ENCODE measurements at places on chromosomes 16 and 17.
A peak's percentile ranks its signal among the peaks of the same experiment; 100 is the strongest.

DNA sequence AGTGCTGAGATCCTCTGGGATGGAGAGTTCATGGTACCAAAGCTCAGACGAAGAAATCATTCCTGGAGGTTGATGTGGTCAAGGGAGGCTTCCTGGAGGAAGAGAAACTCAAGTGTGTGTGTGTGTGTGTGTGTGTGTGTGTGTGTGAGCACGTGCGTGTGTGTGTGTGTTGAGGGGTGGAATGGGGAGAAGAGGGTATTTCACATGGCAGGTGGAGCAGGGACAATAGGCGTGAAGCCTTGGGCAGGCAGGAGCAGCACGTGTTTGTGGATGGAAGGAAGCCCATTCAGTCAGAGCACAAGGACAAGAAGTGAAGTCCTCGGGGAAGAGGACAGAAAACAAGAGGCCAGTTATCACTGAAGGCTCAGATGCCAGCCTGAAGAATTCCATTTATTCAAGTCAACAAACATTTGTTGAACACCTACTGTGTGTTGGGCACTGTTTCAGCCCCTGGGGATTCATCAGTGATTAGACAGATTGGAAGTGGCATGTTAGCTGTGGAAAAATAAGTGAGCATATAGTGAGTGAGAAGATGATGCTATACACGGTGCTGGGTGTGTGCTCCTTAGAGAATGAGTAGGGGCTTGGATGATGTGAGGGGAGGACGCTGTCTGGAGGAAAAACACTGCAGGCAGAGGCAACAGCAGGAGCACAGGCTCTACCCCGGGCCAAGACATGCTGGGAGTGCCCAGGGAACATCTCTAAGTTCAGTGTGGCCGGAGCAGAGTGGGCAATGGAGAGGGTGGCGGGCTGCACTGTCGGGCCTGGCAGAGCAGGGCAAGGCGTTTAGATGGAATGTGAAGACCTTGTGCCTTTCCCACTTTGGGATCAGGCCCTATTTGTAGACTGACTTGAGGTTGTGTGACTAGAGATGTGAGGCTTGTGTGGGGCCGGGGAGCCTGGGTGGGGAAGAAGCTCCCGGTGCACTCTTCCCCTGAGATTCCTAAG, 267.1 kb downstream of the CBLN1 start:
- DNase-seq = no peak

DNA sequence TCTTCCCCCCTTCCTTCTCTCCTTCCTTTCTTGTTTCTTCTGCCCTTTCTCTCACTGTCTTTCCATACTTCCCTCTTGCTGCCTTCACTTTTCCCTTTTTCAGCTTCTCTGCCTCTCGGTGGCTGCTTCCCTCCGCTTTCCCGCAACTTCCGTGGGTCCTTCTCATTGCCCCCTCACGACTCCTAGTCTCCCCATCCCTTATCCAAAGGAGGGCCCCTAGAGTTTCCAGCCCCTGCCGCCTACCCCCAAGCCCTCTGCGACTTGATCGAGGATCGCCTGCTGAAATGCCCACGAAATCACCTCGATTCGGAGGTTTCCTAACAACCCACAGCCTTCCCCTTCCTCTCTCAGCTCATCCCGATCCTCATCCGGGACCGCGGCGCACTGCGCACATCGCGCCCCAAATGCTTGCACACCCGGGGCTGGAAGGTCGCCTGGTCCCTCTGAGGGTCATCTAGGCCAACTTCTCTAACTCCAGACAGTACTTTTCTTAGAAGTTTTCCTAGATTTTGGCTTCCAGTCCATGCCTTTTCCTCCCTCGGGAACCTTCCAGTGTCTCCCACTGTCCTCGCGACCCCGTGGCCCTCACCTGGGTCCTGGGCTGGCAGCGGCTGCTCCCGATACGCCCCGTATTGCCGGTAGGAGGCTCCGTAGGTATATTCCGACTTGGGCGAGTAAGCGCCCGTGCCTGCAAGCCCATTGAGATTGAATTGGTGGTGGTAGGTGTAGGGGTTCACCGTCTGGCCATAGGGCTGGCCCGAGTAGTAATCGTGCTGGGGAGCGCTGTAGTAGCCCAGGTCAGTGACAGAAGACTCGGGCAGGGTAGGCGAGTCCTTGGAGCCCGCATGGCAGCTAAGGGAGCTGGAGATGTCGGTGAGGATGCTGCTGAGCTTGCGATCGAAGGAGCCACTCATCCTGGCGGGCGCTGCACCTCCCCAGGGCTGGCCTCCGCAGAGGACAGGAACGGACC, 654 bp downstream of the DLX3 start:
- DNase-seq = no peak

DNA sequence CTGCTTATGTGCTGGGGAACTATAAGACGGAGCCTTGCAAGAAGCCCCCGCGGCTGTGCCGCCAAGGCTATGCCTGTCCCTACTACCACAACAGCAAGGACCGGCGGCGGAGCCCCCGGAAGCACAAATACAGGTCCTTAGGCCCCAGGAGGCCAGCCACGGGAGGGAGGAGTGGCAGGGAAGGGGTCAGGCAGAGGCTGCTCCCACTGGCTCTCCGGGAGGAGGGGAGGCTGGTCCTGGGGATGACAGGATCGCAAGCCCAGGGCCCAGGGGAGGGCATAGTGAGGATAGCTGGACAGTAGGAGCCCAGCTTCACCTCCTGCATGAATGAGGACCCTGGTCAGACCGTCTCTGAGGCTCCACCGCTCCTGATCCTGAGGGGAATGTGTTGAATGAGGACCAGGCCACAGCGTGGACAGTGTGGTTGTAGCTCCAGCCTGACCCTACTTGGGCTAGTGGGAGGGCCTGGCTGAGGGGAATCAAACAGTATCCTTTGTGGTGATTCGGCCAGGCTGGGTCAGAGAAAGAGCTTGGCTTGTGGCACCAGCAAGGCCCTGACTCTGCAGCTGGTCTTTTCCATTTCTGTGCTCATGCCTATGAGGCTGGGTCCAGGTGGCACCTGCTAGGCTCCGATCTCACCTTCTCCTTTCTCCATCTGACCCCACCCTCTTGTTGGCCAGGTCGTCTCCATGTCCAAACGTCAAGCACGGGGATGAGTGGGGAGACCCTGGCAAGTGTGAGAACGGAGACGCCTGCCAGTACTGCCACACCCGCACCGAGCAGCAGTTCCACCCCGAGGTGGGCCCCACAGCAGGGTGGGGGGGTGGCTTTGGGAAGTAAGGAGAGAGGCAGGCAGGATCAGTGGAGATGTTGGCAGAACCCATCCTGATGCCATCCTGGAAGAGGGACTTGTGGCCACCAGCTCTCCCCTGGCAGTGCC, 28.7 kb downstream of the UNK start:
- DNase-seq = no peak

DNA sequence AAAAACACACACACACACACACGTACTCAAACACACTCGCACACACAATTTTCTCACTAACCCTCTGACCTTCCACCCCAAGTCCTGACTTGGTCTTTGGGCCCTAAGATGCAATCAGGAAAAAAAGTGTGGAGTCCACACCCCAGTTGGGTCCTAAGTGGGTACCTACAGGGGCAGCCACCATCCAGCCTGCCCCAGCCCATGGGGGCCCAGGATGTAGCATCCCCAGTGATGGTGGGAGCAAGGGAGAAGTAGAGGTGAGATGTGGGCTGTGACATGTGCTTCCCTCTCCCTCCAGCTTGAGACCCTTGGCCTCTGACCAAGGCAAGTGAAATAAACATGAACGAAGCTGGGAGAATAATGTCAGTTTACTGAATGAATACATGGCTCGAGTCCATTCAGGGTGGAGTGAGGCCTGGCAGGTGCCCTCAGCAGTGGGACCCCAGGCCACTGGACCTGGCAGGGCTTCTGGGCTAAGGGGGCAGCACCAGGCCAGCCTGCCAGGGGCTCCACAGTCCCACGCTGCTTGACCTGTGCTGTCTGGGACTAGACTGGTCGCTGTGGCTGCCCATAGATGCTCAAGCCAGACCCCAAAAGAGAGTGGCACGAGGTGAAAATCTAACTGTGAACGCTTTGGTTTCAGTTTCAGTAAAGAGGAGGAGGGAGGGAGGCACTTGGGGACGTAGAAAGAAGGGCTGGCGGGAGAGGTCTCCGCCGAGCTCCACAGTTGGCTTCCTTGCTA, 73.7 kb downstream of the MRC2 start:
- no peak for DNase-seq

DNA sequence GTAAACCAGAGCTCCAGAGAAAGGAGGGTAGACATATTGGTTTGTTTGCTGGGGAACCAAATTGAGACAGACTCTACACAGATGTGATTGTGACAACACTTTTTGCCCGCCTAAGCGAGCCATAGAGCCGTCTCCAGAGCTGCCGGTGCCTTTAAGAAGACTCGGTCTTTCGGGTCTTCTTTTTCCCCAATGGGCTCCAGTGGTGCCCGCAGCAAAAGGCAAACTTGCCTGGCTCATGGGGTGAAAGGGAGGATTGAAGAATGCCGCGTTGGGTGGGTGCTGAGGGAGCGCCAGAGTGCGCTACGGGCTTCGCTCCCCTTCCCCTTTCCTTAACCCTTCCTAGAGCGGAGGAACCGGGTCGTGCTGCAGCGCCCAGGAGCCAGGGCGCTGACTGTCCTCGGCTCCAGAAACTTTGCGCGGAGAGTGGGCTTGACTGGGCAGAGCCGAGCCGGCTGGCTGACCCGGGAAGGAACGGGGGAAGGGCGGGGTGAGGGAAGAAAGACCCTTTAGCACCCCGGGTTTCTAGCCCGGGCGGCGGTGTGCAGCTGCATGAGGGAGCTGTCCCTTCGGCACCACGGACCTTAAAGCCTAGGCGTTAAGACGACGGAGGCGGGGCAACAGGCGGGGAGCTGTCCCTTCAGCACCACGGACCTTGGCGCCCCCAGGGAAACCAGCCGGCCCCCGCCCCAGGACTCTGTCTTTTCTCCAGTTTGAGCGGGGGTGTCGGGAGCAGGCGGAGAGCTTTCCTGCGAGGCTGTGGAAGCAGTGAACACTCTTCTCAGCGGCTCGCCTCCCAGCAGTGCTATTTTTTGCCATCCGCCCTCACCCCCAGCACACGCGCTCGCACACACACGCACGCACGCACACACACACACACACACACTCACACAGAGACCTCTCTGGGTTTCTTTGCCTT, at the start of gene CACNG3:
Gene CACNG3 (plus strand): TSS at position 880 of the 916 bp plus-strand sequence. CDS start 420 bp downstream, outside the sequence.
- DNase-seq = peak; percentile 42

GRCh38 chr16:16118337-16118736, 105.0 kb downstream of the ABCC6 start:
- DNase-seq = no peak
